CD4-positive, alpha-beta T cell (primary cell): ENCODE measurements at places on chromosomes 2 and 18.

GRCh38 chr2:237889016-237889415 lies 29.6 kb downstream of the RAMP1 start:
- DNase-seq = no peak

GRCh38 chr2:228056293-228057097 lies 125.0 kb downstream of the SPHKAP start:
- DNase-seq = no peak

DNA sequence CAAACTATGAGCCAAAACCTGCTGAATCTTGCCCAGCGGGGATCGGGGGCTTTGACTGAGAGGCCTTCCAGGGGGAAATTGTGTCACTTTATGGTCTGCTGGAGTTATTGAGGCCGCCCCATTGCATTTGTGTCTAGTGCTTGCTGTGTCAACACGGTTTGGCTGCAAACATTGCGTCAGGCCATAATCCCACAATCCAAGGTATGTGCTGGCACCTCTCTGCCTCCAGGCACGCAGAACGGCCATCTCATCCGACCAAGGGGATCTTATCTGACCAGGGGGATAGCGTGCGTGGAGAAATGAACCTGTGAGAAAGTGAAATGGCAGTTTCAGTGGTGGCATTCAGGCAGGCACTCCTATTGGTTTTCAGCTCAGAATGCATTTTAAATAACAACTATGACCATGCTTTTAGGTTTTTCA lies 18.1 kb upstream of the LYPD6B start:
- no peak for DNase-seq

DNA sequence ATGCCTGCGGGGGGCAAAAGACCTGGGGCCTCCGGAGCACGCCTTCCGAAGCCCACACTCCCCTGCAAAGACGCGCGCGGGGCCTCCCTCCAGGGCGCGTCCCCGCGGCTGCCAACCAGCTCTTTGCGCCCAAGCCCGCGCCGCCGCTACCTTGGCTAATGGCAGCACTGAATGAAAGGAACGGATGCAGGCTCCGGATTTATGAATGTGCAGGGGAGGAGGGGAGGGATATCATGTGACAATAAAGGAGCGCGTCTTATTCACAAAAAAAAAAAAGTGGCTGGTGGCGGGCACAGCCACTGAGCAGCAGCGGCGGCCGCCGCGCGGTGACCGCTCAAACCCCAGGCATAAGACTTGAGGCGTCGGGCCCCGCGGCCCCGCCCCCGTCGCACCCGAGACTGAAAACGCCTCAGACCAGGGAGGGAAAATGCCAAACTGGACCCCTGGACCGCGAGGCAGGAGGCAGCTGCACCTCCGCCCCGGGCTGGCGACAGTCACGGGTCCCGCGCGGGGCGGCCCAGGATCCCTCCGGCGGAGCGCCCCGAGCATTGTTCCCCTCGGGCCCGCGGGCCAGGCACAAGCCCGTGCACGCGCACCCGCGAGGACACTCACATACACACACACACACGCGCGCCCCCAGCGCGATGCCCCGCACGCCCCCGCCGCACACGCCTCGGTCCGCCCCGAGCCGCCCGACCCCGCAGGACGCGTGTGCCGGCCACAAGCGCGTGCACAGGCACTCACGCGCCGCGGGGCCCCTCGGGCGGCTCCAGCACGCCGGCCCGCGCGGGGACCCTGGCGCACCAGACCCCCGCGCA lies 1.6 kb downstream of the SPRED2 start:
- peak; percentile 63 for DNase-seq

DNA sequence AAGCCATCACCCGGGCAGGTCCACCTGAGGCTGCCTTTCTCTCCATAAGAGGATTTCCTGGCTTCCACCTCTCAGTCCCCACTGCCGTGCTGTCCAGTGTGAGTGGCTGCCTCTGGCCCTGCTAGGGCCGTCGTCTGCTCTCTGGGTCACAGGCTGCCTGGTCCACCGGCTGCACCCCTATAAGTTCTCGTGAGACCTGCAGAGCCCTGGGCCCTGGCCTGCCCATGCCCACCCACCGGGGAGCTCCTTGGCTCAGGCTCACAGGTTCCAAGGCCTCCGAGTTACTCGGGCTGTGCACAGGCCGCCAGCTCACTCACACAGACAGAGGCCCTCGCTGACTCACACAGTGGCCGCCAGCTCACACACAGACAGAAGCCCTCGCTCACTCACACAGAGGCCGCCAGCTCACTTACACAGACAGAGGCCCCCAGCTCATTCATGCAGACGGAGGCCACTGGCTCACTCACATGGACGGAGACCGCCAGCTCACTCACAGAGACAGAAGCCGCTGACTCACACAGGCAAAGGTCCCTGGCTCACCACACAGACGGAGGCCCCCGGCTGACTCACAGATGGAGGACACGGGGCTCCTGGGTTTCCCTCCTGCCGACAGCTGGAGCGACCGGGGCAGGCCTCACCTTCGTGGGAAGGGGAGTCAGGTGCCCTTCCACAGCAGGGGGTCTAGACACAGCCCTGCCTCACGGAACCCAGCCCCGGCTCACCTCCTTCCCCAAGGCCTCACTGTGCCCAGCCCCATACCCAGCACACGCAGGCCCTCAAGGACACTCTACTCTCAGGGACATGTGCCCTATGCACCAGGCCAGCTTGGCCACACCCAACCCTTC lies 334.1 kb upstream of the MYT1L start:
- DNase-seq = no peak

DNA sequence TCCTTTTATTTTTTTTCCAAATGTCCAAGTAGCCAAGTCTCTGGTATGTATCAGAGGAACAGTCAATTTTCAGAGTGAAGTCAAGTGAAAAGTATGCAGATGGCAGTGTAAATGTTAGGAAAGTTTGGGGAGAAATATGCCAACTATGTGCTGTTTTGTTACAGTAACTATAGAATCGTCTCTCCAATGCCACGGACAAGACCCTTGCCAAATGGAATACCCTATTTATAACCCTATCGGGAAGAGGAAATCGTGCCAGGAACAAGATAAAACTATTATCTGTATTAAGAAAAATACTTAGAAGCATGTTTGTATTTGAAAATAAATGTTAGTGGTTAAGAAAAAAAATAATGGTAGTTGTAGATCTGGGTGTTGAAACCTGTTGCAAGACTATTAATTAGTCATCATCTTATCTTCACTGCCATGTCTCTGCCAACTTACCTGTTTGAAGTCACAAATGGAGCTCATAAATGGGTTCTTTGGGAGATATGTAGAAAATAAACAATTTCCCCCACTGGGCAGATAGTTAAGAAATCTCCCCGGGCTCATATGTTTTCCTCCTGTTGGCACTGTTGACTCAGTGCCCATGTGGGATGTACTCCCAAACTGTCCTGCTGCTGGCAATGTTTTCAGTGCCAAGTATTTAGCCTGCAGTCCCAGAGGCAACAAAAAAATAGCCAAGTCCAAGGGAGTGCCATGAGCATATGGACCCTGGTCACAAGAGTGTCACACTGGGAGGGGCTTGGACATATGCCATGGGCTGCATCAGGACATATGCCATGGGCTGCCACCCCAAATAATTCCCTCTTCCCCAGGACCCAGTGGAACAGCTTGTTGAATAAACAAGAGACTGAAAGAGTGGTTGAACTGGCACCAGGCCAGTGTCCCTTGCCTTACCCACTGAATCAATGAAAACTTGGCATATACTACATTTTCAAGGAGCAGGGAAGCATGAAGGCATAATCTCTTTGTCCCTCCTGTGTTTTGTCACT lies 366.9 kb downstream of the OSR1 start:
- no peak for DNase-seq
